ENCODE measurements at places on chromosomes 12 and 14.
A peak's percentile ranks its signal among the peaks of the same experiment; 100 is the strongest.

DNA sequence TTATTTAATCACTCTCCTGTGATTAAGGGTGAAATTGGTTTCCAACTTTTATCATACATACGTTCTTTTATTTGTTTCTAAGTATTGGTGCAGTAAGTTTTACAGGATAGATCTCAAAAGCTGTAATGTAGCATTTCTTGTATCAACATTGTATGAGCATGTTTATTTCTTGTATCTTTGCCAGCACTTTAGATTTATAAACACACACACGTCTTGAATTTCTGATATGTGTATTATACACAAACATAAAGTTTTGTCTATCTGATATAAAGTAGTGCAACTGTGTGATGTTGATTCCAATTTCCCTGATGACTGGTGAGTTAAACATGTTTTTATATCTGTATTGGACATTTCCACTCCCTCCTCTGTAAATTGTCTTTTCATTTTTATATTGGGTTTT is 134.7 kb downstream of the NOVA1 start:
- DNase-seq: no peak

DNA sequence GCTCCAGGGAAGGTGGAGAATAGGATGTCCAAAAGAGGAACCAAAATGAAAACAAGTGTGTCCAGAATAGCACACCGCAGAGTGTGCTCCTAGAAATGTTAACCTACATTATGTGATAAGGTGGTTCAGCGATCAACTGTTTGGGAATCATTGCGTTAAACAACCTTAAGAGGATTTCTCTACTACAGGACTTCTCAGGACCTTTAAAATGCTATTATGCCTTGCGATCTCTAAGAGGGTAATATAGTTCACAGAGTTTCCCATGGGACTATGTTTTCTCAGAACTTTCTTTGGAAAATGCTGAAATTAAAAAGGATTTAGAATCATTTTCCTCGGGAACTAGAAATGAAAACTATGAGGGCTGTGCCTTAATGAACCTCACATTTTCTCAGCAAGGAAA is 1.8 kb downstream of the GLT8D2 start:
- DNase-seq: no peak

GRCh38 chr12:14364583-14365271 is 755 bp upstream of the ATF7IP start:
- no peak for DNase-seq

GRCh38 chr12:124306686-124307555 is 12.0 kb downstream of the RFLNA start:
- no peak for DNase-seq

DNA sequence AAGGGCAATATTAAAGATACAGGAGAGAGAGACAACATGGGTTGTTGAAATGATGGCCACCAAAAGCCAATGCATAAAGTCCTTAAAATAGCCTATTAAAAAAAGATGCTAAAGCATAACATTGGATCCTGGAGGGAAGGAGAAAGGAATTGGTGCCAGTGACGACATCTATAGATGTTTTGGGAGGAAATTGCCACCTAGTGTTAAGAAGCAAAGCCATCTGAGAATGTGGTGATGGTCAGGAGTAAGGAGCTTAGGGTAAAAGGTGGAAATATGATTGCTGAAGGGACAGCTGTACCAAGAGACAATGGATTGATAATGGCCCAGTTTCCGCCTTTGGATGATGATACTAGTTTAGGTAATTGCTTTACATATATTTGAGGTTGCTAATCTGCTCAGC is 85.1 kb downstream of the TMEM30B start:
- no peak for DNase-seq

DNA sequence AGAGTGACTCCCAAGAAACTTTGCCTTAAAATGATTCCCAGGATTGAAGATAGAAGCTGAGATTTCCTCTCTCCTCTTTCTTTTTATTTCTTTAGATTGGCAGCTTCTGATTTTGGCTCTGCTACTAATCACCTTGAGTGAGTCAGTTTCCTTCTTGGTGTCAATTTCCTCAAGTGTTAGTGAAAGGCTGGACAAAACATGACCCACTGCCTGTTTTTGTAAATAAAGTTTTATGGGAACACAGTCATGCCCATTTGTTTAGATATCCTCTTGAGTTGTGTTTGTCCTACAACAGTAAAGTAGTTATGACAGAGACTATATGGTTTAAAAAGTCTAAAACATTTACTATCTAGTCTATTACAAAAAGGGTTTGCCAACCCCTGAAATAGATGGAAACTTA is 227.2 kb upstream of the TBX3 start:
- DNase-seq: no peak

GRCh38 chr14:24403294-24403998 is 4.6 kb downstream of the NYNRIN start:
- DNase-seq: peak; percentile 34

- no peak for DNase-seq
Observed at GRCh38 chr14:91135039-91135438, 21.2 kb downstream of the DGLUCY start.

GRCh38 chr12:127559349-127560040 is 707.5 kb upstream of the TMEM132C start:
- DNase-seq: peak; percentile 98

DNA sequence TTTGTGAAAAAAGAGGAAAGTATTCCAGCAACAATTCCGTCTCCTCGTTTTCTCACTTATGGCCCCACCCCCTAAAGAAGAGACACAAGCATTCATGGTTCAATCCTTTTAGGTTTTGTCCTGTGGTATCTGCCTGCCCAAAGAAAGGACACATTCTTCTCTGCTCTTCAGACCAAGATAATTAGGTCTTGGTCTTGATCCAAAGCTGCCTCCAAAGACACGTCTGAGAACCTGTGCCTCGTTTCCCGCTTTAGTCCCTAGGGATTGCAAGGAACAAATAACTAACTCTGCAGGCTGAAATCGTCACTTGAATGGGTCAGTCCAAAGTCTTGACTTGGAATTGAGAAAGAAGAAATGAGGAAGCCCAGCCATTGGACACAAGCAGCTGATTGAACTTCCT is 202.7 kb upstream of the FAR2 start:
- no peak for DNase-seq

DNA sequence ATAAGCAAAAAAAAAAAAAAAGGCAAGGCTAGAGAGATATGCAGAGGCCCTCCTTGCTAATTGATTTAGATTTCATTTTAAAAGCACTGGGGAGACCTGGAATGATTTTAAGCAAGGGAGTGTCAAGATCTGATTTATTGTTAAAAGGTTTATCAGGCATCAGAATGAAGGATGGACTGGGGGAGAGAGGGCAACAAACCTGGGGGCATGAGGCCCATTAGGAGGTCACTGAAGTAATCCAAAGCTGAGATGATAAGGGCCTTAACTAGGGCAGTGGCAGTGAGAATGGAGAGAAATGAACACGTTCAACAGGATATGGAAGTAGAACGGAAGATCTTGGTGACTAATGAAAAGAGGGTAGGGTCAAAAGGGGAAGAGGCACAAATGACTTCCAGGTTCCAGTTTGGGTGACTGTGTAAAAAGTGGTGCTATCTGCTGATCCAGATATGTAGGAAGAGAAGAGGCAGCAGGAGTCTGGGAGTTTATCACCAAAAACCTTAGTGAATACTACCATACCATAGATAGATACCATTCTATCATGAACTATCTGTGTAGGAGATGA is 24.0 kb downstream of the KITLG start:
- no peak for DNase-seq

DNA sequence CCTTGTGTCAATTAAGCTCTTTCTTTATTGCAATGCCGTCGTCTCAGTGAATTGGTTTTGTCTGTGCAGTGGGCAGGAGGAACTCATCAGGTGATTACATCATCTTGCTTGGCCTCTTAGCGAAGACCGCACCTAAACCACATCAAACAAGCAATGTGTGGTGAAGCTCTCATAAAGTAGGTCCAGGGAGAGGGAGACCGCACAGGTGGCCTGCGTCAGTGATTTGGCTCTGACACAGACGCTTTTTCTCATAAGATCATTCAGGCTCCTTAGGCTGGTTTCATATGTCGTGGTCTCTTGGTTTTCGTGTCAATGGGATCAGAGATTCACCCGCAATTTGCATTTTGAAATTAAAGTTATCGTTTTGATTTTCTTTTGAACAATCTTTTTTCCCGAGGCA is 6.7 kb upstream of the TESC start:
- DNase-seq: no peak

DNA sequence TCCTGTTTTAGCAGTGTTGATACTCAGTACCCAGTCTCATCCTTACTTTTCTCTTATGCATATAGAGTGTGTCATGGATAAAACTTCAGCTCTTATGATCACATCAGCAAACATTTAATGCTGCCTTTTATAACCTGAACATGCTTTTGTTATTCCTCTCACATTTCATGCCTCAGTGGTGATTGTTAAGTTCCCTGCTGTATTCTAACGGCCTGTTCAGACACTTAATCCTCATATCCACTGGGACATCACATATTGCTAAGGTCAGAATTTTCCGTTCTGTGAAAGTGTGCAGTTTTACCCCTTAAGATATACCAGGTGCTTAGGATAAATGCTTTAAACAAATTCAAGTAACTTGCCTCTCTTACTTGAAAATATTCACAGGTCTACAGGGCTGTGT is 268.7 kb upstream of the SEL1L start:
- DNase-seq: no peak

DNA sequence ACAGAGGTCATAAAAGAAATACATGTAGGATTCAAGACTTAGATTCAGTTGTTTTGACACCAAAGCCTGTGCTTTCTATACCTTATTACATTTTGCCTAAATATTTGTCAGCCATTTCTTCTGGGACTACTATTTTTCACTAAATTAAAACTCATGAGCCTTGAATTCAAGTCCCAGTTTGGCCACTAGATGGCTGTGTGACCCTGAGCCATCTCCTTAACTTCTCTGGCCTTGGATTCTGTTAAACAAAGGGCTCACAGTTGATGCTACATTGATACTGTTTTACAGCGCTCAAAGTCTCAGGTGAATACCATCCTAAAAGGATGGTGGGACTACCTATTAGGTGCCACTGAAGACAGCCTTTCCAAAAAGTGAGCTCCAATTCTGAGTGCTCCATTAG is 39.6 kb upstream of the CCDC198 start:
- DNase-seq: peak; percentile 22

GRCh38 chr12:108826101-108826806 is 31.1 kb downstream of the SSH1 start:
- peak; percentile 91 for DNase-seq

DNA sequence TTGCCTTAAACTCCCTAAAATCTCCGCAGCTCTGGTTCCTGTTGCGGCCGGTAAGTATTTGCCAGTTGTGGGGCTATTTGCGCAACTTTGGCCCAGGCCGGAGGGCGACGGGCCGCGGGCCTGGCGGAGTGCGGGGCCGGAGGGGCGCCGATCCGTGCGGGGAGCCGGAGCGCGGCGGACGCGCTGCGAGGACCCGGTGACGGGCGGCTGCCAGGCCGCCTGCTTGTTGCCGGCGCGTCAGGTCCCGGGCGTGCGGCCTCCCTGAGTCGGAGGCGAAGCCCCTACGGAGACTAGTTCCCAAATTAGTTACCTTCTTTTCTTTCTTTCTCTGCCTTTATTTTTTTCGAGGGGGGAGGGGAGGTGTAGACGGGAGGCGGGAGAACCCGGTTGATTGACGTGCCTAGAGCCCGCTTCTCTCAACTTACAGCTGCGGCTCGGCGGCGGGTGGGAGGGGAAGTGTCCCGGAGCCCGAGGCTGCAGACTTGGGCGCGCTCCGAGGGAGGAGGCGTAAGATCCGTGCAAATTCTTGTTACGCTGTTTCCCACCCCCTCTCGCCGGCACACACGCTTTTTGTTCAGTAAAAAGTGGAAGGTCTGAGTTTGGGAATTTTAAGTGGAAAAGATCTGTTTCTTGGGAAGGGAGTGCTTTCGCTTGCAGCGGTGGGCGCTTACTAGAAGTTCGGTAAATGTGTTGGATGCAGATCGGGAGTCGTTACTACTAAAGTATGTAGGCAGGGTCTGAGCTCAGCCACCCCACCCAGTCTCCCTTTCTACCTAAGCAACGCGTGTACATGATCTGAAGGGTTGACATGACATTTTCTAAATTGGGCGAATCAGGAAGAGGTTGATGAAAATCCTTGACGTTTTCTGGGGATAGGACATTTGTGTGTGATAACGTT is 576 bp downstream of the ZBTB1 start:
- DNase-seq: peak; percentile 91

DNA sequence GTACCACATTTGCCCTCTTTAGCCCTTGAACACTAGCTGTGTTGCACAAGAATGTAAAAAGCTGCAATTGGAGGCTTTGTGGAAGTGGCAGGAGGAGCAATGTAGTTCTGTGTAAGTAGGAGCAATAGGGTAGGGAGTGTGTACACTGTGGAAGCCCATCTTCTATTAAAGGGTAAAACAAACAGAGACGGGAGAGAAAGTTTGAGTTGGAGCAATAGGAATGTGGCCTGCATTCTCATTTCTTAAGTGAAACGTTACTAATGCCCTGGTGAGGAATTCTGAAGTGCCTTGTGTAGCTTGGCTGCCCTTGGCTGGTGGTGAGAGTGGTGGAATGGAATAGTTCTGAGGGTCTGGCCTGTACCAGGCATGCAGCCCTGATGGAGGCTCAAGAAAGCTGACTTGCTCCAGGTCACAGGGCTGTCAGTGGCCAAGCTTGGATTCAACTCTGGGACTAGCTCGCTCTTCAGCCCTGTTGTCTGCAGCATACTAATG is 38.8 kb upstream of the ATP23 start:
- no peak for DNase-seq

DNA sequence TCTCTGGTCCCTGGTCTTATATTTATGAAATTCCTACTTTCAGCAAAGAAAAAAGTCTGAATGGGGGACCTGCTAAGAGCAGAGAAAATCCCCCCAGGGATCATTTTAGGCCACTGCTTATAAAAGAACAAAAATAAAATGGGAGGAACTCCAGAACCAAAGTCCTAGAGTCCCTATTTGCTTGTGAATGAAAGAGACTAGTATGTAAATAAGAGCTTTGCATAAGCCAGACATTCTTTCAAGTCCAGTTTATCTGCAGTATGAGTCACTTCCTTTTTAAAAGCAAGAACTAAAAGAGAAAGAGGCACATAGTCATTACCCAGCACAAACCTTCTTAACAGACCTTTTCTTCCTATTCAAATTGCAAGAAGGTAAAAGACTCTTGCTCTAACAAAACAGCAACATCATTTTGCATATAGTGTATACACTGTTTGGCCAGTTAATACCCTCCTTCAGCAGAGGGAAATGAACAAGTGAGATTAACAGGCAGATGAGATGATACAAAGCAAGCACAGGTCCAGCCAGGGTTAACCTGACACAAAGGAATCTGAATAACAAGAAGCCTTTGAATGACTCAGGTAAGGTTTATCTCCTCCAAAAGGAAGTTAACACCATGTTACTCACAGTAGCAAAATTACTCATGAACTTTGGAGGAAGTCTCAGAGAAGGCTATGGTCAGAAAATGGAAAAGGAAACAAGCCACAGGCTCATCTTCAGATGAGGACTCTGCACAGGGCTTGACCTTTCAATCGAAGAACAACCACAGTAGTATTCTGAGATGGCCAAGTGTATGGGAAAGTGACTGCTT is 87.3 kb downstream of the PHLDA1 start:
- peak; percentile 85 for DNase-seq

- no peak for DNase-seq
Observed at GRCh38 chr12:13687633-13688032, 293.8 kb downstream of the GRIN2B start.

- DNase-seq: peak; percentile 41
Observed at GRCh38 chr12:47124451-47124850, 44.7 kb upstream of the AMIGO2 start.

Measured in fibroblast of skin of right quadriceps (primary cell).